ENCODE measurements at places on chromosomes 11 and 22.

- no peak for DNase-seq
These were observed 35.0 kb downstream of the LDLRAD3 start for GRCh38 chr11:35978891-35979290.

- no peak for DNase-seq
These were observed 28.6 kb downstream of the SNAP29 start for GRCh38 chr22:20887375-20887774.

- no peak for DNase-seq
These were observed 64.8 kb downstream of the MIAT start for GRCh38 chr22:26722159-26722558.

DNA sequence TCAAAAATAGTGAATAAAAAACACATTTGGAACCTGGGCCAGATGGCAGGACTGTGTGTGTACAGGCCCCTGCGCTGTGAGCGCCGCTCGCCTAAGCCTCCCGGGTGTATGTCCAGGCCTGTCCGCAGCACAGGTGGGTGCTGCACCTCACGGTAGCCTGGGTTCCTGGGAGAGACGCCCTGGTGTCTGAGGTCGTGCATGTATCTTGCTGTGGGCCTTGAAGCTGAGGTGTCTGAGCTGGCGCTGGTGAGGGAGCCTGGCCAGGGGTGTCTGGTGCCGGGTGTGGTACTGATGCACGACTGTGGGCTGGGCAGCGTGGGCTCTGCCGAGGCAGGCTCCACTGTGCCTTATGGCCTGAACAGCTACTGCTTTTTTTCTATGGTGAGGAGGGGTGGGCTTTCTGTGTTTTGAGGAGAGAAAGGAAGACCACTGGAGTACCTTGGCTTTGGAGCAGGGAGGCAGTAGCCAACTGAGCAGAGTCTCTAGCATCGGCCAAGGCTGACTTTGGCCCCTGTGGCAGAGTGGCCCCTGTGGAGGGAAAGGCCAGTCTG, 4.2 kb upstream of the ZDHHC8 start:
- no peak for DNase-seq

DNA sequence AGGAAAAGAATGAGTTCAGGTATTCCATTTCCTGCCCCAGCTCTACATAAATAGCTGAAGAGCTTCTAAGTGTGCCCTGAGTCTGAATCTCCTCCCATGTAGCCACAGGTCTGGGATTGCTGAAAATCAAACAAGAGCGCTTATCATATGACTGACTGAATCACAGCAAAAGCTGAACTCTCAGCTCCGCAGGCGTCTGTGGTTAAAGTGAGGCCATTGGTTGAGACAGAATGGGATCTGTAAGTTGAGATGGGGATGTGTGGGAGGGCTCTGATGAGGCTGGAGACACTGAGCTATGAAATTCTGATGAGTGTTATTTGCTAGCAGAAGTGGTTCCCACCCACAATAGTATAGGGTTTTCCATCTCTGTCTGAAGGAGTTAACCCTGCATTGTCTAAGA, 637.0 kb downstream of the OPCML start:
- DNase-seq, result no peak

GRCh38 chr22:22027955-22028354, 45.4 kb upstream of the TOP3B start:
- DNase-seq, result no peak

DNA sequence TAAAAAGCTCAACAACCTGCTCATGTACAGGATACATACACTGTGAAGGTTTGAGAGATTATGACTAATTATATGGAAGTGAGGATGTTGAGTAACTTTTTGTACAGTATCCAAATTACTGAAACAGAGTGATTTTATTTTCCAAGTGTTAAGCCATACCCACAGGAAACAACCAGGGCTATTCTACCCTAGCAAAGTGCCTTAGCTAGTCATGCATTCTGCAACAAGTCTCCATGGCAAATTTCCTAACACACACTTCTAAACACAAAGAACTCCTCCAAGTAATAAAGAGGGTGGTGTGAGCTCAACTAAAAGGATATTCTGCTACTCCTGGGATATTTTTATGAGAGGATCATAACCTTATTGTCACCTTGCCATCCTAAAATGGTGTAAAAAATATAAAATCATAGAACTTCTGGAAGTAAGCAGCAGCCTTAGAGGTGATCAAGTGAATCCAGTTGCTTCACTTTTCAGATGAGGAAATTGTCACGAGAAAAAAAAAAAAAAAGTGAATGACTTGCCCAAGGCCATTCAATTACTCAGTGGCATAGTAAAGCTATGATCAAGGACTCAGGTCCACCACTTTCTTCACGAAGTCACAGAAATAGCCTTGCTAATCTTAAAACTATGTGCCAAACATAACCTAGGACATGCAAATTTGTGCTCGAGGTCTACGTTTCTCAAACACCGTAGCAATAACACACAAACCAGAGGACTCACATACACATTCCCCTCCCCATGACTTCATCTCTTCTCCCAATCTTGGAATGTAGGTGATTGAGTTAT, 4.2 kb downstream of the LGR4 start:
- DNase-seq, result no peak

- DNase-seq, result no peak
These were observed 2.0 kb downstream of the ATXN10 start for GRCh38 chr22:45673482-45674175.

- no peak for DNase-seq
These were observed 15.9 kb downstream of the NEAT1 start for GRCh38 chr11:65438257-65439151.

DNA sequence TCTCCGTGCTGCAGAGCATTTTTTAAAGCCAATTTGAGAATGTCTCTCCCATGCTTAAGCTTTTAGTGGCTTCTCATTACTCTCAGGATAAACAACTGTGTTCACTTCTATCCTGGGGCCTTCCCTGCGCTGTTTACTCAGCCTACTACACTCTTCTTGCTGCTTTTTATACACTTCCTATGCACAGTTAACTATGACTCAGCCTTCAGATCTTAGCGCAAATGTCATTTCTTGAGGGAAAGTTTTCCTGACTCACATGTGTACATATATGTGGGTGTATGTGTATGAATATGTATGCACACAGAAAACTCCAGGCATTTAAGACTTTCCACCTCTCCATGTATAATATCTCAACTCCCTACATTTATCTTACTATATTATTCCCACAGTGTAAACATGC, 9.8 kb downstream of the THAP12 start:
- no peak for DNase-seq

DNA sequence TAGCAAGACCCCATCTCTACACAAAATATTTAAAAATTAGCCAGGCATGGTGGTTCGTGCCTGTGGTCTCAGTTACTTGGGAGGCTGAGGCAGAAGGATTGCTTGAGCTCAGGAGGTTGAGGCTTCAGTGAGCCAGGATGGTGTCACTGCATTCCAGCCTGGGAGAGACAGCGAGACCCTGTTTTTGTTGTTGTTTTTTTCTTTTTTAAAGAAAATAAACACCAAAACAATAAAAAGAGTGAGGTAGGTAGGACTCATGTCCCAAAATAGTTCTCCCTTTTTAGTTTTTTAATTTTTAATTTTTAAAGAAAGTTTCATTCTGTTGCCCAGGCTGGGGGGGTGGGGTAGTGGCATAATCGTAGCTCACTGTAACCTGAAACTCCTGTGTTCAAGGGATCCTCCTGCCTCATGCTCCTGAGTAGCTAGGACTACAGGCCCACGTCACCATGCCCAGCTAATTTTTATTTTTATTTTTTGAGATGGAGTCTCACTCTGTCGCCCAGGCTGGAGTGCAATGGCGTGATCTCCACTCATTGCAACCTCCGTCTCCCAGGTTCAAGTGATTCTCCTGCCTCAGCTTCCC, 25.5 kb upstream of the MALAT1 start:
- DNase-seq, result no peak

DNA sequence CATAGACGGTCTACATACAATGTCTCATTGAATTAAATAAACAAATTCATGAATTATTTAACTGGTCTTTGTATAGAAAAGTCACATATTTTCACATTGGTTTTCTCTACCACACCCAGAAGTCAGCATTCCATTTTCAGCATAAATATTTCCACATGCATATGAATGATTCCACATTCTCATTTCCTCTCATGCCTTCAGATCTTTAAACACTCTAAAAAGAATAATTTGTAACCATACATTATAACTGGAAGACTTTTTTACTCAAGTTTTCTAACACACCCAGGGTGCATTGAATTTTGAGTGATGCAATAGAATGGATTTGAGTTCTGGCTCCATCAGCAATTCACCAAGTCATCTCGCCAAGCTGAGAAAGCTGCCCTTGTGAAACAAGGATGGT, 501.8 kb upstream of the TENM4 start:
- no peak for DNase-seq

- no peak for DNase-seq
These were observed 18.1 kb downstream of the MMP10 start for GRCh38 chr11:102762361-102762767.

DNA sequence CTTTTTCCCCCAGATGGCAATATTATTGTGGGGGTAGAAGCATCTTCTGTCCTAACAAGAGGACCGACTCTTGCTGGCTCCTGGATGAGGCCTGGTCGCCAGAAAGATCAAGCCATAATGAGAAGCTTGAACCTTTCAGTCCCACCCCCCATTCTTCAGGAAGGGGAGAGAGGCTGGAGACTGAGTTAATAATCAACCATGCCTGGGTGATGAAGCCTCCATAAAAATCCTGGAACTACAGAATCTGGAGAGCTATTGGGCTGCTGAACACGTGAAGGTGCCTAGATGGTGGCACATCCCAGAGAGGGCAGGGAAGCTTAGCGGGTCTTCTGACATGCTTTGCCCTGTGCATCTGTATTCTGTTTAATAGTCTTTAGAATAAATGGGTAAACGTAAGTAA, 16.3 kb downstream of the AP5B1 start:
- DNase-seq, result no peak

GRCh38 chr22:49676783-49677494, 150.7 kb downstream of the BRD1 start:
- DNase-seq, result no peak

GRCh38 chr11:121762820-121763219, 310.1 kb upstream of the SORL1-AS1 start:
- no peak for DNase-seq

- peak; percentile 67 for DNase-seq
These were observed 3.8 kb upstream of the CCDC188 start for GRCh38 chr22:20154602-20155187.

DNA sequence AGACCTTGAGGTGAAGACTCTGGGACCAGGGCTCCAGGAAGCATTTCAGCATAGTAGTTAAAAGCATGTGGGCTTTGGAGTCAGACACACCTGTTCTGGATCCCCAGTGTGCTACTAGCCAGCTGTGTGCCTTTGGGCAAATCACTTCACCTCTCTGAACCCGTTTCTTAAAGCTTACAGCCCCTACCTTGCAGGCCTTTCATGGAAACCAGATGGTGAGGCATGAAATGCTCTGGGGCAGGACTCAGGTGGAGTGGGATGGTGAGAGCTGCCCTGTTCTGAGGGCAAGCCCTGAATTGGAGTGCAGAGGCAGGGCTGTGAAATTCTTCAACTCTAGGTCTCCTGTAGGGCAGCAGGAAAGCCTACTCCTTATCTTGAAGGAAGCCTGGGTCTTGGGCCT, 10.5 kb downstream of the UCP2 start:
- DNase-seq, result no peak

- DNase-seq, result no peak
These were observed 38.6 kb upstream of the CELSR1 start for GRCh38 chr22:46575911-46576555.

- peak; percentile 46 for DNase-seq
These were observed at the start of gene MED15 for GRCh38 chr22:20507253-20508066. Gene MED15, plus strand, starts transcription at chr22:20507610. Its CDS starts 69 bp downstream, at chr22:20507679.

DNA sequence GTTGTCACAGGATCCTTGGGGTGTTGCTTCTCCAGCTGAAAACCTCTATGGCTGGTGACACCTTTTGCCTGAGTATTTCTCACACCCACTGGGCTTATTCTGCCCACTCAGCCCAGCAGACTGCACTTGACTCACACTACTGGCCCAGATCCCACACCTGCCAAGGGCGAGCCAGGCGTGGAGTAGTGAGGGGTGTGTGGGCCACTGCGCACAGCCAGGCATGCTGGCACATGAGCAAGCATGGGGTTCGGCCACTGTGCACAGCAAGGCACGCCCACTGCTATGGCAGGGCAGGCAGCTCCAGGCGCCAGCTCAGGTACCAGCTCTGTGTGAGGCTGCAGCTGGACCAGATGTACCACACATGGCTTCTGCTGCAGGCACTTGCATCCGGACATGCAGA, 116.5 kb upstream of the MTNR1B start:
- DNase-seq, result no peak

DNA sequence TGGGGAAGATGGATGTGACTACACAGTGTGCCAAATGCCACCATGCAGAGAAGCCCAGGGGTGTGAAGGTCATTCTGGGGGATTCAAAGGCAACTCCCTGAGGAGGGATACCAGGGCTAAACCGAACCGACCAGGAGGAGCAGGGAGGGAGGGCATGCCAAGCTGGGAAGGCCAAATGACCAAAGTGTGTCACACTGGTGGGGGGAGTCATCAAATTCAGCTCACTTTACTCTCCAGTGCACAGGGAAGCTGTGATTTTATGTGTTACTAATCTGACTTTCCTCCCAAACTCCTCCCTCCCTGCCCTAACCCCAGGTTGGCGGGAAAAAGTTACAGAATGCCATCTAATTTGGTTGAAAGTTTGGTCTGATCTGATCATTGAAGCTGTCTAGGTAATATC, 29.7 kb upstream of the TSKU start:
- no peak for DNase-seq

- no peak for DNase-seq
These were observed 18.0 kb downstream of the CLDN5 start for GRCh38 chr22:19506212-19506611.

DNA sequence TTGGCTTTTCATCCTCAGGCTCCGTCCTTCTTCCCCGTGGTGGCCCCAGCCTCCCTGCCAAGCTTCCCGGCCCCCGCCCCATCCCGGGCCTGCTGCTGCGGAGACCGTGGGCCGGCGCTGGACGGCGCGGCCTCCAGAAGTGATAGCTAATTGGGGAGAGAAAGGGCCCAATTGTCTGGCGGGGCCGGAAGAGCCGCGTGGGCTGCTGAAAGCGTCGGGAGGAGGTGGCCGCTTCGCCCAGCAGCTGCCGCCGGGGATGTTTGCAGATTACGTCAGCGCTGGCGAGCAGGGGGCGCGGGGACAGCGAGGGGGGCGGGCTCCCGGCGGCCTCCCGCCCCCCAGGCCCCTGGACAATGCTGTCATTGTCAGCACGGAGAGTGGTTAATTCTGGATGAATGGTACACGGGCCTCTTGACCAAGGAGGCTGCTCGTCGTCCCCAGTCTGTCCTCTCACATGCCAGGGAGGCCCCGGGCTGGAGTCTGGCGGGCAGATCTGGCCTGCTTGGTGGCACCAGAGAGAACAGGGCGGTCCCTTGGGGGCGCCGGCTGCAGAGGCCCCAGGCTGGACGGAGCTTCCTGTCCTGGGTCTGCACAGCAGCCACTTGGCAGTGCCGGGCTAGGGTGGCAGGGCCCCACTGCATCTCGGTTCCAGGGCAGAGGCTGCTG, 1.6 kb downstream of the SMIM38 start:
- DNase-seq, result no peak

GRCh38 chr11:3030289-3031070, 26.7 kb downstream of the CARS1 start:
- no peak for DNase-seq

All from 8988T (cell line).